Fibroblast of the aortic adventitia (primary cell): ENCODE measurements at places on chromosomes 2 and 18. TPM values are rescaled to one million over a fixed set of nuclear protein-coding genes. Genes with fewer than 3 reads are reported as not detected.

Gene CCBE1
- total RNA-seq, result 16.2 and 35.3 TPM in 2 replicates

Gene TMEM200C
- total RNA-seq, result 0.33 and 0.36 TPM in 2 replicates

Gene PPP3R1
- total RNA-seq, result 10.6 and 38.6 TPM in 2 replicates

Gene MEP1B
- not detected in 2 replicates for total RNA-seq

Gene LIMS4
- 4.7 and 6.1 TPM in 2 replicates for total RNA-seq

Gene TACR1
- 0.09 TPM in 1 of 2 replicates, not detected in the other for total RNA-seq

Gene RAX
- not detected in 2 replicates for total RNA-seq

Gene ZNF521
- total RNA-seq, result 35.7 and 48.6 TPM in 2 replicates

Gene NPPC
- total RNA-seq, result not detected in 2 replicates

Gene TMEM37
- total RNA-seq, result not detected in 2 replicates

Gene LAMA3
- 5.1 and 15.7 TPM in 2 replicates for total RNA-seq

Gene ADCYAP1
- 0.16 and 0.72 TPM in 2 replicates for total RNA-seq

Gene KIF3C
- 10.8 and 11.8 TPM in 2 replicates for total RNA-seq

Gene PARD3B
- total RNA-seq, result 15.9 and 23.6 TPM in 2 replicates

Gene STAT4
- total RNA-seq, result 0.54 and 0.98 TPM in 2 replicates

Gene FBLN7
- 3.2 and 7.8 TPM in 2 replicates for total RNA-seq

Gene C2orf15
- total RNA-seq, result not detected in 2 replicates

Gene TDRD15
- not detected in 2 replicates for total RNA-seq

Gene CHRNG
- total RNA-seq, result not detected in 2 replicates

Gene PNPT1
- 21.1 and 27.0 TPM in 2 replicates for total RNA-seq

Gene SULT1C2
- 0.27 and 2.6 TPM in 2 replicates for total RNA-seq

Gene SLC11A1
- 0.09 and 0.33 TPM in 2 replicates for total RNA-seq

Gene MYL12A
- total RNA-seq, result 251 and 733 TPM in 2 replicates

Gene SPRED2
- total RNA-seq, result 11.9 and 20.6 TPM in 2 replicates

Gene SPIRE1
- 27.7 and 43.4 TPM in 2 replicates for total RNA-seq

Gene ATG4B
- 22.3 and 52.0 TPM in 2 replicates for total RNA-seq

Gene GRHL1
- 1.3 TPM in 1 of 2 replicates, not detected in the other for total RNA-seq

Gene KCNG2
- total RNA-seq, result not detected in 2 replicates

Gene GPBAR1
- 0.27 TPM in 1 of 2 replicates, not detected in the other for total RNA-seq

Gene CDC42EP3
- 30.5 and 34.7 TPM in 2 replicates for total RNA-seq

Gene GNLY
- not detected in 2 replicates for total RNA-seq

Gene METAP1D
- total RNA-seq, result 4.0 and 14.3 TPM in 2 replicates

Gene RAB27B
- total RNA-seq, result 1.7 and 38.0 TPM in 2 replicates

Gene SCYGR4
- not detected in 2 replicates for total RNA-seq

Gene ANKRD62
- total RNA-seq, result not detected in 2 replicates

Gene LOXL3
- total RNA-seq, result 11.9 and 18.5 TPM in 2 replicates

Gene C2orf68
- total RNA-seq, result 4.6 and 22.2 TPM in 2 replicates

Gene TUBA4A
- total RNA-seq, result 9.7 and 25.6 TPM in 2 replicates

Gene TCF23
- 2.3 TPM in 1 of 2 replicates, not detected in the other for total RNA-seq

Gene FAM228A
- 0.18 and 1.3 TPM in 2 replicates for total RNA-seq

Gene UGT1A9
- total RNA-seq, result not detected in 2 replicates

Gene LINC00305
- total RNA-seq, result not detected in 2 replicates

Gene CASP10
- total RNA-seq, result 4.8 and 9.1 TPM in 2 replicates

Gene DTNA
- 22.0 and 34.3 TPM in 2 replicates for total RNA-seq

Gene STPG4
- 0.09 TPM in 1 of 2 replicates, not detected in the other for total RNA-seq

Gene EVA1A
- total RNA-seq, result 25.2 and 28.1 TPM in 2 replicates

Gene GKN1
- total RNA-seq, result not detected in 2 replicates

Gene REG3G
- total RNA-seq, result not detected in 2 replicates

Gene GEN1
- total RNA-seq, result 32.4 and 51.2 TPM in 2 replicates

Gene HOXD3
- total RNA-seq, result 0.09 TPM in 1 of 2 replicates, not detected in the other

Gene GPR35
- 0.09 and 0.25 TPM in 2 replicates for total RNA-seq

Gene TTLL4
- 12.4 and 14.2 TPM in 2 replicates for total RNA-seq

Gene TTL
- total RNA-seq, result 33.6 and 75.6 TPM in 2 replicates

Gene SERPINB10
- total RNA-seq, result not detected in 2 replicates

Gene NT5DC4
- total RNA-seq, result not detected in 2 replicates

Gene TMEM87B
- 24.9 and 40.2 TPM in 2 replicates for total RNA-seq

Gene KCTD1
- 9.9 and 21.8 TPM in 2 replicates for total RNA-seq

Gene FN1
- total RNA-seq, result 3,314 and 7,235 TPM in 2 replicates
